Activated CD4-positive, alpha-beta T cell treated with anti-CD3 and anti-CD28 coated beads, Interleukin-2, amount 10 ng/mL, durations not matched to agents 7 days and 5 days (primary cell): ENCODE measurements at places on chromosomes 7 and 10. TPM values are rescaled to one million over a fixed set of nuclear protein-coding genes. Genes with fewer than 3 reads are reported as not detected.

- peak; percentile 61 for DNase-seq
- H3K4me3 ChIP-seq, result no peak overlapping the region
- no peak overlapping the region for H3K27ac ChIP-seq
- H3K36me3 ChIP-seq, result no peaks in the 10 kb centered on the region
Observed at GRCh38 chr7:8418629-8419245, 14.7 kb upstream of the NXPH1 start.

DNA sequence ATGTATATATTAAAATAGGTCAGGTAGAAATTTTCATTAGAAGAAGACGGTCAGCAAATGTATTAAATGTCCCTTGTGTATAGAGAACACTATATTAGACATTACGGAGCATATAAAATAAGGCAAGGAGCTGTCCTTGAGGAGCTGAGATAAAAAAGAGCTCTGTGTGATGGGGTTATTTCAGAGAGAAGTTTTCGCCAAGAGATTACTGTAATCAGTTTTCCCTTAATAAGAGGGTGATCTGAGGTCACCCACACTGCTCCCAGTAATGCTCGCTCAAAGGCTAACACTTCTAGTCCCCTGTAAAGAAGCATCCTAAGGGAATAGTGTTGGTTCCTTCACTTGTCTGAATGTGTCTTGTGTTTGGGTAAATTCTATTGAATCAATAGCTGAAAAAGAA is 86.7 kb upstream of the PRR15 start:
- no peak overlapping the region for H3K4me3 ChIP-seq
- no peak overlapping the region for H3K27ac ChIP-seq
- no peaks in the 10 kb centered on the region for H3K27me3 ChIP-seq
- H3K4me1 ChIP-seq, result no peaks in the 10 kb centered on the region
- DNase-seq, result no peak

Gene ZNF273
- total RNA-seq, result 9.7 TPM

GRCh38 chr10:21888959-21889358 is 114.6 kb downstream of the DNAJC1 start:
- H3K27me3 ChIP-seq, result no peaks in the 10 kb centered on the region
- no peak overlapping the region for H3K4me3 ChIP-seq
- DNase-seq, result peak; percentile 38
- peaks cover 46% of the 10 kb centered on the region for H3K36me3 ChIP-seq

- no peaks in the 10 kb centered on the region for H3K4me1 ChIP-seq
- DNase-seq, result no peak
- no peaks in the 10 kb centered on the region for H3K36me3 ChIP-seq
- no peak overlapping the region for H3K4me3 ChIP-seq
- H3K27me3 ChIP-seq, result no peaks in the 10 kb centered on the region
Observed at GRCh38 chr10:74730246-74730645, 96.2 kb upstream of the KAT6B start.

DNA sequence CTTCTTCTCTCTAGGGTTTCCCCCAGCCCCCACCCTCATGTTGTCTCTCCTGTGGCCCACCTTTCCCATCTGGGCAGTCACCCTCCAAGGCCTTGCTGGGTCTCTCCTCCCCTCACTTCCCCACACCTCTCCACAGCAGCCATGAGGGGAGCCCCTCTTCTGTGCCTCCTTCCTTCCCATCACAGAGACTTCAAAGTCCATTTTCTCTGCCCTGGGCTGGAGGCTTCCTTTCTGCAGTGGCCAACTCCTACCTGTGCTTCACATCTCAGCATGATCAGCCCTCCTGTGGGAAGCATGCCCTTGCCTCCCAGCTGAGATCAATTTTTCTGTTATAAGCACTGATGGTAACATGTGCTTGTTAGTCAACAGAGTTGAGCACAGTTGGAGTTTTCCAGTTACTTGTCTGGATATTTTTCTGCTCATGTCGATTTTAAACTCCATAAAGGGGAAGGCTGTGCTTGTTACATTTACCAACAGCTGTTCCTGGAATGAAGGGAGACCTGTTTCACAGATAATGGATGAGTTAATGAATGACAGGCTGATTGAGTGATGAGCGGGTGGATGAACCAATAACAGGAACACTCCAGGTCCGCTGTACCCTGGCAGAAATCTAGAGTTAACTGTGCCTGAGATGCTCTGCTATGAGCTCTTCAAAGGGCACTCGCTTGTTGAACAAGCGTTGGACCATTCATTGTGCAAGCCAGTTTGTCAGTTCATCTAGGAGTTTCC is 71.4 kb upstream of the PRSS58 start:
- DNase-seq, result no peak
- H3K36me3 ChIP-seq, result no peaks in the 10 kb centered on the region
- H3K4me1 ChIP-seq, result peaks cover 6% of the 10 kb centered on the region
- no peak overlapping the region for H3K4me3 ChIP-seq

GRCh38 chr10:5930272-5930671 is 40.2 kb downstream of the FBH1 start:
- H3K27ac ChIP-seq, result no peak overlapping the region
- peaks cover 31% of the 10 kb centered on the region for H3K36me3 ChIP-seq
- no peaks in the 10 kb centered on the region for H3K27me3 ChIP-seq
- no peak overlapping the region for H3K4me3 ChIP-seq

- H3K27me3 ChIP-seq, result no peaks in the 10 kb centered on the region
- H3K4me3 ChIP-seq, result no peak overlapping the region
- peak overlapping the region; percentile 52 for H3K27ac ChIP-seq
- peaks cover 9% of the 10 kb centered on the region for H3K36me3 ChIP-seq
Observed at GRCh38 chr7:106069471-106070200, 42.5 kb downstream of the SYPL1 start.

- peaks cover 3% of the 10 kb centered on the region for H3K36me3 ChIP-seq
- DNase-seq, result peak; percentile 17
- no peaks in the 10 kb centered on the region for H3K27me3 ChIP-seq
- H3K27ac ChIP-seq, result peak overlapping the region; percentile 96
Observed at GRCh38 chr10:73625004-73625883, 16.0 kb downstream of the MYOZ1 start.

DNA sequence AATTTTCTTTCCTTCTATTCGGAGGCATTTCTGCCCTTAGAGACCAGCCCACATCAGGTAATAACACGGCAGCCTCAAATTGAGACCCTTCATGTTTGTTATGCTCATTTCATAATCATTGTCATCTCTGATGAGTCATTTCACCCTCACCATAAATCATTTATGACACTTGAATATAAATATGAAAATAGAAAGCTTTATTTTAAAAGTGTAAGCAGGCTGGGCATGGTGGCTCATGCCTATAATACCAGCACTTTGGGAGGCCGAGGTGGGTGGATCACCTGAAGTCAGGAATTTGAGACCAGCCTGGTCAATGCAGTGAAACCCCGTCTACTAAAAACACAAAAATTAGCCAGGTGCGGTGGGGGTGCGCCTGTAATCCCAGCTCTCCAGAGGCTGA is 57.4 kb upstream of the EGFR start:
- H3K27ac ChIP-seq, result no peak overlapping the region
- no peaks in the 10 kb centered on the region for H3K4me1 ChIP-seq
- peaks cover 2% of the 10 kb centered on the region for H3K27me3 ChIP-seq
- DNase-seq, result no peak

DNA sequence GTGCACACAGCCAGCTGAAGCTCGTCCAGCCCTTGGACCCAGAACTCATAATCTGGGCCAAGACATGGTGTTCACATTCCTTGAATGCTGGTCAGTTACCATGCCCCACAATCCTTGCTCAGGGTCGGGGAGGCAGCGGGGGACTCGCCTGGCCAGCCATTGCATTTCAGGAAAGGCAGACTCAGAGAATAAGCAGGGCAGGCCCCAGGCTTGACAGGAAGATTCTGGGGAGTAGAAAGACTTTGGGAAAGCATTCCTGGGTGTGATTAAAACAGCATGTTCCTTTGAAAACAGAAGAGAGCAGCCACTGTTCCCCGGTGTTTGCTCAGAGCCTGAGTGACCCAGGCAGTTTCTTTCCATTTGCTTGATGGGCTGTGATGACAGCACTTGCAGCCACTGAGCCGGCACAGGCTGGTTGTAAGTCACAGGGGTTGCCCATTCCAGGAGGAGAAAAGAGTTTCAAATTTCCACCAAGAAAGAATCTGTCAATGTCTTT is 473.7 kb downstream of the TYW1 start:
- no peak overlapping the region for H3K27ac ChIP-seq
- H3K36me3 ChIP-seq, result no peaks in the 10 kb centered on the region
- H3K27me3 ChIP-seq, result no peaks in the 10 kb centered on the region
- no peak overlapping the region for H3K4me3 ChIP-seq

Gene TSPAN12
- total RNA-seq, result not detected

Gene PTPRE
- total RNA-seq, result 24.1 TPM

DNA sequence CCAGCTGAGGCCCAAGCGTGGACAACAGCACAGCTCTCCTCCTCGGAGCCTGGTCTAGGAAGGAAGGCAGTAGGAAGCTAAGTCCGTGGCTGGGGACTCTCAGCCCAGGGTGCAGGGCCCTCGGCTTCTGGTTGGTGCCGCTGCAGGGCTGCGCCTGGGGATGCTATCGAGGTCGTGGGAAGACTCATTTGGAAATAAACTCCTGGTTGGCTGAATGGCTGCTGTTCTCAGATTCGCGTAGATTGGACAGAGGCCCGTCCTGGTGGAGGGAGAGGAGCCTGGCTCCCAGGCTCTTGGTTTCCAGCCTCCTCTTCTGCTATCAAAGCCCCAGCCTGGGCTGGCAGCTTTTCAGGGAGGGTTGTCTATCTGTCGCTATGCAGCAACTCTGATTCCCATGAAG is 152.6 kb upstream of the FZD8 start:
- H3K4me1 ChIP-seq, result no peaks in the 10 kb centered on the region
- no peaks in the 10 kb centered on the region for H3K27me3 ChIP-seq
- no peak for DNase-seq
- H3K27ac ChIP-seq, result no peak overlapping the region
- H3K36me3 ChIP-seq, result no peaks in the 10 kb centered on the region

GRCh38 chr10:44386546-44387052 is 1.7 kb upstream of the CXCL12 start:
- H3K27ac ChIP-seq, result no peak overlapping the region

Gene TBXAS1
- total RNA-seq, result 11.8 TPM

GRCh38 chr10:77574438-77574837 is 63.2 kb downstream of the KCNMA1 start:
- H3K4me3 ChIP-seq, result no peak overlapping the region
- no peak overlapping the region for H3K27ac ChIP-seq
- H3K36me3 ChIP-seq, result no peaks in the 10 kb centered on the region
- no peaks in the 10 kb centered on the region for H3K27me3 ChIP-seq
- DNase-seq, result no peak
- H3K4me1 ChIP-seq, result no peaks in the 10 kb centered on the region

GRCh38 chr7:130970196-130970595 is 236.2 kb upstream of the KLF14 start:
- no peak for DNase-seq
- peaks cover 43% of the 10 kb centered on the region for H3K36me3 ChIP-seq
- H3K27ac ChIP-seq, result peak overlapping the region; percentile 72
- no peaks in the 10 kb centered on the region for H3K27me3 ChIP-seq
- peaks cover 66% of the 10 kb centered on the region for H3K4me1 ChIP-seq
- H3K4me3 ChIP-seq, result no peak overlapping the region

Gene ZNF25
- 5.0 TPM for total RNA-seq

DNA sequence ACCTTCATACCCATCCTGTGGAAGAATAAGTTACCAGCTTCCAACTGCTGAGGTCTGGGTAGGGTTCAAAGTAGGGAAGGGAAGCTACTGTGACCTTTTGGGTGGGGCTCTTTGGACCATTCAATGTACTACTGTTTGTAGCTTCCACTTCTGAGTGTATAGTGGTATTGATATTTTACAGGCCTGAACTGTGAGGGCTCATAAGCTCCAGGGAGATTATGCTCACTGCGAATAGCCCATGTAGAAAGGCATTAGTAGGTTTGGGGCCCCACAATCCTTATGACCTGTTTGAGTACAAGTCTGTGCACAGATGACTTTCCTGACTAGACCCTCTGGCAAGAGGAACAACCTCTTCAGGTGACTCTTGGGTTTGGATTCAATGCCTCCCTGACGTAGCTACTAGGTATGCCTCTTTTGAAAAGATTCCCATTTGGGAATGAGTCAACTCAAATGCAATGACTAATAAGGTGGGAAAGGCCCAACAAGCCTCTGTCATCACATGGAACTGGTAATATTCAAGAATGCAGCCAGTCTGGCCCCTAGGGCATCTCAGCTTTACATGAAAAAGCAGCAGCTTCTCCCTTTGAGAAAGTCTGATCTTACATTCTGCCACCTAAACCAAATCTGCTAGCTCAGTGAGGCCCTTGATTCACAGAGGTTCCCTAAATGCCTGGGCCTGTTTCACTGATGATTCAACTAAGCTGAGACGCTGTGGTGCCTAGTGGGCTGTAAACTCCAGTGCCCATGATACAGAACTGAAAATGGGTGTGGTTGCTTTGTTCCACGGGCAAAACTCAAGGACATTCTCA is 79.8 kb downstream of the ABI1 start:
- peak overlapping the region; percentile 27 for H3K27ac ChIP-seq
- no peak overlapping the region for H3K4me3 ChIP-seq
- H3K36me3 ChIP-seq, result peaks cover 20% of the 10 kb centered on the region
- no peaks in the 10 kb centered on the region for H3K27me3 ChIP-seq
- H3K4me1 ChIP-seq, result peaks cover 41% of the 10 kb centered on the region

GRCh38 chr7:8833355-8833754 is 399.9 kb downstream of the NXPH1 start:
- no peaks in the 10 kb centered on the region for H3K4me1 ChIP-seq
- no peak overlapping the region for H3K4me3 ChIP-seq
- H3K27ac ChIP-seq, result no peak overlapping the region
- no peaks in the 10 kb centered on the region for H3K36me3 ChIP-seq

DNA sequence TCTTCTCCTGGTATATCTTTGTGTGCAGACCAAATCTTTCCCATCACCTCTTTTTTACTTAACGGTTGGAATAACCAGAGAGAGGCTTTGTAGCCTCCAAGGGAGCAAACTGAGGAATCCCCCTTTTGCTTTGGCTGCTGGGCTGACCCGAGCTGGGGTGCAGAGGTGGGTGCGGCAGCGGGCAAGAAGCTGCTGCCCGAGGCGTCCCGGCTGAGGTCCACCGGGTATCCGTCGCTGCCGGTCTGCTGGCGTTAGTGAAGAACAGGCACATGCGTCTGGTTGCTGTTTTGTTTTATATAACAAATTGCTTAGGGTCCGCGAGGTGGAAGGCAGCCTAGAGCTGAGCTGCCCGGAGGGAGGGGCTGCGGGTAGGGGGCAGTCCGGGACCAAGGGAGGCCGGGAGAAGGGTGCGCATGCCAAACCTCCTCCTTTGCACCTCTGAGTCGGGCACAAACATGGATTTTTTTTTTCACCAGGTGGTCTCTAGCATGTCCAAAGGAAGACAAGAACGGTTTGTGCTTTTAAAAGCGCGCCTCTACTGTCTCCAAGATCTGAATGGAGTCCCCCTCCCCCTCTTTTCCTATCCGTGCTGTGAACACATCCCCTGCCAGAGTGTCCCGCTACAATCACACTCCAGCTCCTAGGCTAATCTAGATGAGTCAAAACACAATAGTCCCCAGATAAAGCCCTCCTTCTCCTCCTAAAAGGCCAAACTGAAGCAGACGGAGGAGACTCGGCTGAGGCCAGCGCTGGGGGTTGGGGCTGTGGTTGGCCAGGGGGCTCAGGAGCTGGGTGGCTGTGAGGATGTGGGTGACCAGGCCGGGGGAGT is 6.8 kb upstream of the GATA3 start:
- no peak overlapping the region for H3K4me3 ChIP-seq
- H3K36me3 ChIP-seq, result peaks cover 14% of the 10 kb centered on the region
- no peak for DNase-seq

DNA sequence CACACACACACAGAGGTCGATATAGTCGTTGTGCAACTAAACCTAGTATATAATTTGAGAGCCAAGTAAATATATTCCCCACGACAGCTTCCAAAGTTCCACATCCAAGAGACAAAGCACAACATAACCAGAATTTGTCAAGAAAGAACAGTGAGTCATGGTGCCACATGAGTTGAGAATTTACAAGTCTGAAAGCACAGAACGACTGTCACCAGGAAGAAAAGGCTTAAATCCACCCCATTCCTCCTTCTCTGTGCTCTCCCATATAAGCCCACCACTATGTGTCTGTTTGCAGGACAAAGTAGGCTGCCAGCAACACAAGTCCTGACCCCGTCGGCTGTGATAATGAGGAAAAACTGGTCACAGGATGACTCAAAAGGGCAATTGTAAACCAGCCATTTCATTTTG is 32.8 kb downstream of the GSAP start:
- no peak for DNase-seq
- no peak overlapping the region for H3K4me3 ChIP-seq
